ENCODE measurements at places on chromosomes 4 and X. TPM values are rescaled to one million over a fixed set of nuclear protein-coding genes. Genes with fewer than 3 reads are reported as not detected.

GRCh38 chrX:141201962-141202361, 25.0 kb upstream of the LDOC1 start:
- DNase-seq = no peak

GRCh38 chrX:63428348-63428747, 77.2 kb upstream of the SPIN4 start:
- DNase-seq = no peak

DNA sequence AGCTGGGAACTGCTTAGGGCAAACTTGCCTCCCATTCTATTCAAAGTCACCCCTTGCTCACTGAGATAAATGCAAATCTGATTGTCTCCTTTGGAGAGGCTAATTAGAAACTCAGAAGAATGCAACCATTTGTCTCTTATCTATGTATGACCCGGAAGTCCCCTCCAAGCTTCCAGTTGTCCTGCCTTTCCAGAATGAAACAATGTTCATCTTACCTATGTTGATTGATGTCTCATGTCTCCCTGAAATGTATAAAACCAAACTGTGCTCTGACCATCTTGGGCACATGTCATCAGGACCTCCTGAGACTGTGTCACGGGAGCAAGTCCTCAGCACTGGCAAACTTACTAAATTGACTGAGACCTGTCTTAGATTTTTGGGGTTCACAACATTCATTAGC, 37.1 kb upstream of the TMPRSS11E start:
- DNase-seq = no peak

- no peak for DNase-seq
Observed at GRCh38 chr4:153335665-153336064, 8.8 kb upstream of the MND1 start.

GRCh38 chr4:118224243-118224829, 128.5 kb downstream of the PRSS12 start:
- DNase-seq = peak; percentile 35

Gene AKAP14
- not detected for total RNA-seq
